ENCODE measurements at places on chromosomes 13 and 19.

GRCh38 chr19:30171795-30172612 lies 200.2 kb upstream of the ZNF536 start:
- no peak for DNase-seq

GRCh38 chr13:99418843-99419140 lies 82.5 kb upstream of the TM9SF2 start:
- no peak for DNase-seq

GRCh38 chr13:25225970-25226369 lies 53.9 kb upstream of the AMER2 start:
- no peak for DNase-seq

GRCh38 chr13:98397221-98397620 lies 179.7 kb downstream of the STK24 start:
- DNase-seq = no peak

- no peak for DNase-seq
Observed at GRCh38 chr13:66748712-66749111, 481.4 kb downstream of the PCDH9 start.
